NK-92 treated with Interleukin-12 subunit alpha and Interleukin-12 subunit beta, amount 100 ng/mL, for 24 hours (cell line): ENCODE measurements at places on chromosomes 1 and 21.

DNA sequence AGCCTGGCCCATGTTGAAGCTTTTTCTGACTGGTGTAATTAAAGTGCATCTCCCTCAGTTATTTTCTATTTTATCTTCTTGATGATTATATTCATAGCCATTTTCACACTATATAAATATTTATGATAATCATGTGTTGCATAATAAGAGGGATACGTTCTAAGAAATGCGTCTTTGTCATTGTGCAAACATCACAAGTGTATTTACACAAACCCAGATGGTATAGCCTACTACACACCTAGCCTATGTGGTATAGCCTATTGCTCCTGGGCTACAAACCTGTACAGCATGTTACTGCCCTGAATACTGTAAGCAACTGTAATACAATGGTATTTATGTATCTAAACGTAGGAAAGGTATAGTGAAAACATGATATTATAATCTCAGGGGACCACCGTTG is 88.1 kb downstream of the BACH1 start:
- DNase-seq: no peak

GRCh38 chr21:46126309-46127238 is 28.7 kb downstream of the COL6A2 start:
- no peak for DNase-seq

DNA sequence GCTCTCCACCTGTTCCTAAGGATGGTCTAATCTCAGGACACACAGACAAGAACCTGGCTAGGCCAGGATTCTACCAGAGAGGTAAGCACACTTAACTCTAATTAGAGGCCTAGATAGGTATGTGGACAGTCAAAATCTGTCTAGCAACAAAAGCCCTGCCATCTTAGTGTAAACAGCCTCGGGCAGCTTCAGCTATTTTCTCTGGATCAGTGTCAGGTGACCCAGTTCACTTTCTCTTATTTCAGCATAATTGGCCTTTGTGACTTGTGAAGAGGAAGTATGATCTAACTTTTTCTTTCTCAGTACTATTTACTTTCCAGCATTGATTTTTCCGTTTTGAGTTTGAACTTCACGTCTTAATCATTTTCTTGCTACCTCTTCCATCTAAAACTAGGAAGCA is 217.7 kb downstream of the CRB1 start:
- DNase-seq: no peak

DNA sequence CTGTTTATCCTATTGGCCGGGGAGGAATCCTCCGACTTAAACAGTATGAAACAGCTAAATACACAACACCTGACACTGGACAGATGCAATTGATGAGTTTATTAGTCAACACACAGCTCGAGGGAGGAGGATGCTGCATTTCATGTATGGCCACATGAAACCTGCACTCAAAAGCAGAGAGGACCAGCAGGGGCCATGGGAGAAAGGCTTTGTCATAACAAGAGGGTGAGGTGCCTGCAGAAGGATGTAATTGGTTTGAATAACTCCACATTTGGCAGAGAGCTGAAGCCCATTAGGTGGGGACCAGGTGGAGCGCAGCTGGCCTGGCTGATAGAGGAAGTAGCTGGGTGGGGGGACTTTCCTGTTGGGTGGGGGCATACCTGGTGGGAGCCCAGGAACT is 599.1 kb downstream of the PTPRU start:
- DNase-seq: no peak

DNA sequence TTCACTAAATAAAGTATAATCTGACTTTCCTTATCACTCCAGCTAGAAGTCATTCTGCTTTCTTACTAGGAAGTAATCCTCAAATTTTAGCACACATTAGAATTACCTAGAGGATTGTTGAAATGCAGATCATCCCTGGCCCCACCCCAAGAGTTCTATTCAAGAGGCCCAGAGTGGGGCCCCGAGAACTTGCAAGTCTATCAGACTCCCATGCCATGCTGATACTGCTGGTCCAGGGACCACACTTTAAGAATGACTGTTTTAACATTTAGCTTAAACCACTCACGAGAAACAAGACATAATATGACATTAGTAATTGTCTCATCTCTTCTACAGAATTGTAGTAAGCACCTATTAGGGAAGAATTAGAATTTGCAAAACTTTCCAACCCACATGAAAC is 7.7 kb upstream of the SYNJ1 start:
- DNase-seq: no peak

GRCh38 chr1:63322944-63323864 is 837 bp downstream of the FOXD3 start:
- no peak for DNase-seq

DNA sequence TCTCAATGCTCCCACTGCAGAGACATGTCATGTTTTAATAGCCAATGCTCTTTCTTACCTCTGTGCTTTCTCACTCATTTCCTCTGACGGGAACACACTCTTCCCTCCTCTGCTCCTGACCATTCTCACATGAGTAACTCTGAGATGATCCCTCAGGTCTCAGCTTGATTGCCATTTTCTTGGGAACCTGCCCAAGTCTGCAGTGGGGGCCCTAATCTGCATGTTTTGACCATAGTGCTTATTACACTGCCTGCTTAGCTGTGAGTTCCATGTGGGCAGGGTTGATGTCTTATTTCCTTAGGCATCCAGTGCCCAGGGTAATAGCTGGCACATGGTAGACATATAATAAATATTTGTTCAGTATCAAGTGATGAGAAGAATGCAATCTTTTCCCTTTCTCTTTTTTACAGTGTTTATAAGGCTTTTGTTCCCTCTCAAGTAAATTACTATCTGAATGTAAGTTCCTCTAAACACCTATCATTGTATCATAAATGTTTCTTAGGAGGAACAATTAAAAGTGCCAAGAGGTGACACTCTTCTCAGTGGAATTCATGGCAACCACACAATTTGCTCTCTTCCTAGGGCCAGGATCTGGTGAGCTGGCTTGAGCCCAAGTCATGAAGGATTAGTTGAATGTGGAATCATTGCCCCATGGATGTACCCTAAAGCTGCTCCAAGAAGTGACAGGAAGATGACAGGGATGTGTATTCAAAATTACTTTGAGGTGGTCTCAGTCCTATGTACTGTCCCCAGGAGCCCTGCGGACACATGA is 485.4 kb upstream of the USP24 start:
- DNase-seq: no peak

DNA sequence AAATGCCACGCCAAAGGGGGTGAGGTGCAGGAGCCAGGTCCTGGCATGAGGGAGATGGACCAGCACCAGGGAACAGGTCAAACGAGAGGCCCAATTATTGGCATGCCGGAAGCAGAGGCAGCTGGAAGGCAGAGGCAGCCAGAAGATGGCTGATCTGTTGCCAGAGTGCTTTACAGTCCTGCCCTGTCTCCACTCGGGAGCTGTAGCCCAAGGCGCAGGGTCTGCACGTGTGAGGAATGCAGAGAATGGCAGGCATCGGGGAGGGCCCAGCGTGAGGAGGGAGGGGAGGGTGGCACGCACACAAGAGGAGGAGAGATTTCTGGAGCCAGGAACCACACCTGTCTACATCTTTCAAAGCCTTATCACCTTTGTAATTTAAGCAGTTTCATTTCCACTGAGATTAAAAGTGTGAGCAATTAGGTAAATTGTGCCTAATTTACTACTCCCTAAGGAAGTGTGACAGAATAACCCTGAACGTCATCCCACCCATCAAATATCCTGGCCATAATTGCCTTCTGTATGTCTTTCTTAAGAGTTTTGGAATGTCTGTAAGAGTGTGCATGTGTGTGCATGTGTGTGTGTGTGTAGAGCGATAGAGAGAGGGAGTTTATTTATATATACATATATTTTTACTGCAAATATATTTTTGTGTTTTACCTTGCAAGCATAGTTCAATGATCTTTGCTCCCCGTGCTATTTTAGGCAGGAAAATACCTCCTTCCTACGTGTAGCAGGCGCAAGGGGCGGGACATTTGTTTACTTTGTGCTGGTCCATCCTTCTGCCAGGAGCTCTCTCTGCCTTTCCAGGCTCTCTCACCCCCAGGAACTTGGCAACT is 125.5 kb upstream of the SERBP1 start:
- no peak for DNase-seq

- no peak for DNase-seq
Measured at GRCh38 chr1:115501476-115501875, 140.3 kb upstream of the VANGL1 start.

- no peak for DNase-seq
Measured at GRCh38 chr1:41351262-41352151, 9.7 kb upstream of the FOXO6 start.

DNA sequence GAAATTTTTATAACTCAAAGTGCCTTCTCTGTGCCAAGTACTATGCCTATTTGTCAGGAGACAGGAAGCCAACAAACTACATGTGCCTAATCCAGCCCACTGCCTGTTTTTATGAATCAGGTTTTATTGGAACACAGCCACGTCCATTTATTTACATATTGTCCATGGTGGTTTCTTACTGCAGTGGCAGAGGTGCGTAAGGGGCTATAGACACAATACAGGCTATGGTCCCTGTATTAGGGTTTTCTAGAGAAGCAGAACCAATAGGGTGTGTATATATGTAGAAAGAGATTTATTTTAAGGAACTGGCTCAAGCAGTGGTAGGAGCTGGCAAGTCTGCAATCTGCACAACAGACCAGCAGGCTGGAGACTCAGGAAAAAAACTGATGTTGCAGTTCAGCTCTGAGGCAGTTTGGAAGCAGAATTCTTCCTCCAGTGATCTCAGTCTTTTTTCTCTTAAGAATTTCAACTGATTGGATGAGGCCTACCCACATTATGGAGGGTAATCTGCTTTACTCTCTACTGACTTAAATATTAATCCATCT is 15.4 kb downstream of the PPIE start:
- no peak for DNase-seq

DNA sequence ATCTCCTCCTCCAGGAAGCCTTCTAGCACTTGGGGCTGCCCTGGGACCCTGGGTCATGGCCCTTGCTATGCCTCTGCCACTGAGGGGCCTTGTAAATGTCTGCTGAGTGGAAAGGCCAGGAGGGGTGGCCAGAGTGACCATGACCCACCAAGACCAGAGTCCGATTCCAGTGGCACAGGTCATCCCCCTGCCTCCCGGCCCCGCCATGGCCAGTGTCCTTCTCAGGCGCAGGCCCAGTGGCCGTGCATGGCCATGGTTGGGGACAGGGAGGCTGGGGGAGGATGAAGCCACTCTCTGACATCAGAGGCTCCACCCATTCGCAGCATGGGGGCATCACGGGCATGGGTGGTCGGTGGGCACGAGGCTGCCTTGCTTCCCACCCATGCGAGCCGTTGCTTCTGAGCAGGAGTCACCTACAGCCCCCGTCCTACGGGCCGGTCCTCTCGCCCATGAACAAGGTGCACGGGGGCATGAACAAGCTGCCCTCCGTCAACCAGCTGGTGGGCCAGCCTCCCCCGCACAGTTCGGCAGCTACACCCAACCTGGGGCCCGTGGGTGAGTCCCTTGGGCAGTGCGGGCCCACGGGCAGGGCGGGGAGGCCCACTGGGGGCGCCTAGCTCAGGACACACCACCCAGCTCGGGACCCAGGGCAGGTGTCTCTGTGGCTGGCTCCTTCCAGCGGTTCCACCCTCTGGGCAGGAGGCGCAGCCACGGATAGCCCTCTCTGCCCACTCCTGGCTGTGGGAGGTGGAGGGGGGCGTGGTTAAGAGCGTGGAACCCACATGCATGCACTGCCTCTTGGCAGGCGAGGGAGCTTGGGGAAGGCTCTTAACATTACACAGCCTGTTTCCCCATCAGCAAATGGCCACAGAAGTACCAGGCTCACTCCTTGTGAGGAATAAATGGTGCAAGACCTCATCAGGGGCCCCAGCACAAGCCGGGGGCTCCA is 22.4 kb upstream of the CCDC27 start:
- DNase-seq: no peak

DNA sequence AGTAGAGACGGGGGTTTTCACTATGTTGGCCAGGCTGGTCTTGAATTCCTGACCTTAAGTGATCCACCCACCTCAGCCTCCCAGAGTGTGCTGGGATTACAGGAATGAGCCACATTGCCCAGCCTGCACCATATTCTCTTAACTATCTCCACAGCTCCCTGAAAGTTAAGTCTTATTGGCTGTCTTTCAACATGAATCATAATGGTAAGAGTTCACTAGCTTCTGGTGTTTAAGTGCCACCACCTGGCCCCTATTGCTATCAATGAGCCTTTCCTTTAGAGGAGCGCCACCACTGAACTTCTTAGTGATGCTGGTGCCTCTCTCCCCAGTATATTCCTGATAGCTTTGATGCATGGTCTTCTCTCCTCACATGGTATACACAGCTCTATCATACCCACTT is 15.7 kb downstream of the ZFYVE9 start:
- no peak for DNase-seq

- DNase-seq: no peak
Measured at GRCh38 chr1:23163395-23163794, 5.3 kb downstream of the LUZP1 start.

DNA sequence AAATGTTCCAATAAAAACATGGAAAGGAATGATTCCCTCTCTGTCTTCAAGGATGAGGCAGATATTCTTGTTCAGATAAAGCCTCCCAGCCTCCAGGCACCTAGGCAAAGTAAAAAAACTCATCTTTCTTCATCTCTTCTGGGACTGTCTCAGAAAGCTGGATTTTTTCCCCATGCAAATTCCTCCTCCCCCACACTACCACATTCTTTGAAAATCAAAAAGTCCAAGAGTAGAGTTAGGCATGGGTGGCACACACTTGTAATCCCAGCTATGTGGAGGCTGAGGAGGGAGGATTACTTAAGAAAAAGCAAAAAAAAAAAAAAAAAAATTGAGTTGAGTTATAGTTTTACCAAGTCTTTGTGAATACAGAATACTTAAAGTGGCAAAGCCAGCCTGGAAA is 82.8 kb downstream of the GLUL start:
- DNase-seq: no peak

- no peak for DNase-seq
Measured at GRCh38 chr1:245874942-245875580, 632.0 kb downstream of the SMYD3 start.

GRCh38 chr1:231069333-231069732 is 29.3 kb upstream of the FAM89A start:
- no peak for DNase-seq

DNA sequence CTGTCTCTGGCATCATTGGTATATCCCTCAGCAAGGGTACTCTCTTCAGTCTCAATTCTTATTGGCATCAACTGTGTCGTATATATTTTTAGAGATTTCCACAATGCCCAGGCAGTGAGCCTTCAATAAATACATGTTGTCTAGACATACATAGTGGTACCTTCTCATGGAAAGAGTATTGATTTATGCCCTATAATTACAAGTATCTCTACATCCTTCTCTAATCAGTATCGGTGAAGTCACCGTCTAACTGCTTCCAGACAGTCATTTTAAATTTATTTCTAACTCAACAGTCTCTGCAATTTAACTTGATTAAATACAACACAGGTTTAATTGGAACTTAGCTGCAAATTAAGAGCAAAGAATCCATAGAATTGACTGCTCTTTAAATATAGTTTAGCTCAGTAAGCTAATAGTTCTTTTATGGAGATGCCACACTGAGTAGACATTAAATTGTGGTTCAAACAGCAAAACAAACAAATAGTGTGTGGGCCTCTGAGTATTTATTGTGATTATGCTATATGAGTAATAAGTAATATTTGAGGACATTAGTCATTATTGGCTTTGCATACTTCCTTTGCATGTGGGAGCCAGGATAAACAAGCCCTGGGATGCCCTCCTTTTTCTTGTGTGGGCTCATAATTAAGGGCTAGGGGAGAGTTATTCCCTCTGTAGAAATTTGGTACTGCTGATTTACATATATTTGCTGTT is 126.9 kb upstream of the DUSP10 start:
- no peak for DNase-seq

- no peak for DNase-seq
Measured at GRCh38 chr1:200922406-200922805, 27.7 kb downstream of the INAVA start.
